ENCODE measurements at places on chromosomes 3 and 15. TPM values are rescaled to one million over a fixed set of nuclear protein-coding genes. Genes with fewer than 3 reads are reported as not detected.

- DNase-seq: no peak
These were observed 22.9 kb downstream of the SECISBP2L start for GRCh38 chr15:49023354-49023753.

- DNase-seq: no peak
These were observed 104.3 kb upstream of the TSC22D2 start for GRCh38 chr3:150303768-150304167.

- no peak for DNase-seq
These were observed 459.6 kb downstream of the SHQ1 start for GRCh38 chr3:72388644-72389043.

- peak; percentile 67 for DNase-seq
These were observed 13.8 kb downstream of the ATP10A start for GRCh38 chr15:25849157-25849921.

DNA sequence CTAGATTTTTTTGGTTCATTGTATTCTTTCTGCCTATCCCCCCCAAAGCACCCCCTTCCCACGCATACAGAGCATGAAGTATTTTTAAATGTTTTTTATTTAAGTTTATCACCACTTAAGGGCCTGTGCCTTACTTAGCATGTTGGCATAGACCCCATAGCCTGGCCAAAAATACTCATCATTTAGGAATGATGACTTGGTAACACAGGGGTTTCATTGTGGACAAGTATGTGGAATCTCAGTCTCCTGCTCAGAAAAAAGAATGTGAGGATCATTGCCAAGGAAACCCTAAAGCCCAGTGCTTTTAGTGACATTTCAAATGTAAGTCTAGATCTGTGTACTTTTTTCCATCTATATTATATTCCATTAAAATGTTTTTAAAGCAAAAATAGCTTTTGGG is 146.3 kb downstream of the ALCAM start:
- no peak for DNase-seq

DNA sequence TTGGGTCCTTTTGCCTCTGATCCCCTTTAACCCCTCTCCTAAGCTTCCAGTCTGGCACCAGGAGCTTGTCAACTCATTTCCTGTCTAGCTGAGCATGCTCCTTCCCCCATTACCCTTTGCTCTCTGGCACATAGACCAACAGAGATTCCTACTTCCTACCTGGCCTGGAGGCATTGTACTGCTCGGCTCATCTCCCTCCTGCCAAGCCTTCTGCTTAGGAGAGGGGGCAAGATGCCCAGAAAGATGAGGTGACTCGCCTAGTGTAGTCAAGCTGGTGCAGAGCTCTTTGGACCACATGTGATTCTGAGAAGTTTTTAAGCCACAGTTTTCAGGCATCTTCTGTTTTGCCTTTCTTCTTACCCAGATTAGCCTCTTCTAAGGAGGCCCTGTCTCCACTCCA is 95.4 kb downstream of the ZNF621 start:
- no peak for DNase-seq

- no peak for DNase-seq
These were observed 91.3 kb downstream of the SUCNR1 start for GRCh38 chr3:151964743-151965142.

- no peak for DNase-seq
These were observed 83.5 kb upstream of the ADPGK start for GRCh38 chr15:72866866-72867616.

DNA sequence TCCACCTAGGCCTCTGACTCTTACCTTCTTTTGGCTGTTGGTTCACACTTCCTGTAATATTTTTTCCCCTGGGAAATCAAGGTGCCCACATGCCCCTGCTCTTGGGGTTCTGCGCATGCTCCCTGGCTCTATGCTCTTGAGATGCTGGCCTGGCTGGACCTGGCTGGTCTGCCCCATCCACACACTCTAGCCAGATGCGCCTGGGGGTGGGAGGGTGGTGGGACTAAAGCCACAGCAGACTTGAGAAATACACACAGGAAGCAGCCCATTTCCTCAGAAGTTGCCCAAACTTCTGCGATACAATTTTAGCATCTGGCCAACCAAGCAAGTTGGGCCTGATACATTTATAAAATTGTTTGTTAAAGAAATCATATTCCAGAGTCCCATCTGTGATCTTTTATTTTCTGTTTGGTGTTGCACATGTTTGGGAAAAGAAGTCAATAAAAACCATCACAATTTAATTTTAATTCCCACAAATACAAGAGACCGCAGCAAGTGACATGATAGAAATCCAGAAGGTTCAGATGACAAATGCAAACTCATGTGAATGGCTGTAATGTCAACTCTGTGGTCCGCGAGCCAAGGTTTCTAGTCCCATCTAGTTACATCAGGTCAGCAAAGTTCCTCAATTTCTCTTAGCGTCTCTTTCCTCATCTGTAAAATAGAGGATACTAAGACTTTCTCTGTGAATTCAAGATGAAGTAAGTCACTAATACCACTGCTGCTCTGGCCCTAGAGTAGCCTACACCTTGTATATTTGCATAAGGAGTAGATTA is 55.9 kb upstream of the MEF2A start:
- no peak for DNase-seq

DNA sequence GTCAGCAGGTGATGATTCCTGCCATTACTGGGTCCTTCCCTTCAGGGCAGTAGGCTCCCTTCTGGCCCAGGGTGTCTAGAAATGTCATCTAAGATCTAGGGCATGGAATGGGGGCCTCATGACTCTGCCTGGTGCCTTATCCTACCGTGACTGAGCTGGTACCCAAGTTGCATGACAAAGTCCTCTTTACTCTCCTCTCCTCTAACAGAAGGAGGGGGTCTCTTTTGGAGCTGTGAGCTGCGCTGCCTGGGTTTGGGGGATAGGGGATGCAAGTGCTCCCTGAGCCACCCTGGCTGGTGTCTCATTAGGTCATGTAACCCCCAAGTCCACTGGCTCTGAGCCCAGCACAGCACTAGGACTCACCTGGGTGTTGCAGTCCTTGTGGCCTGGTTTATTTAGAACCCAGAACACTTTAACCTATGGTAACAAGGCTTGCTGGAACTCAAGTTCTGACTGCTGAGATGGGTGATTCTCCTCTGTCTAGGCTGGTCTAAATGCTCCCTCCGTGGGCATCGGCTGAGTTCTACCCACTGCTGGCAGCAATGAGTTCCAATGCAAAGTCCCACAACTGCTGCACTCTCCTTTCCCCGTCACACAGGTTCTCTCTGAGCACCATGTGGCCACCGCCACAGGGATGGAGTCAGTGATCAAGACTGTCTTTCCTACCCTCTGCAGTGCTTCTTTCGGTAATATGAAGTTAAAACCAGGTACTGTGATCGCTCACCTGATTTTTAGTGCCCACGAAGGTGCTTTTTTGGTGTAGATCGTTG is 34.0 kb downstream of the XXYLT1 start:
- DNase-seq: no peak

- DNase-seq: no peak
These were observed 3.2 kb upstream of the ACAN start for GRCh38 chr15:88800026-88800425.

DNA sequence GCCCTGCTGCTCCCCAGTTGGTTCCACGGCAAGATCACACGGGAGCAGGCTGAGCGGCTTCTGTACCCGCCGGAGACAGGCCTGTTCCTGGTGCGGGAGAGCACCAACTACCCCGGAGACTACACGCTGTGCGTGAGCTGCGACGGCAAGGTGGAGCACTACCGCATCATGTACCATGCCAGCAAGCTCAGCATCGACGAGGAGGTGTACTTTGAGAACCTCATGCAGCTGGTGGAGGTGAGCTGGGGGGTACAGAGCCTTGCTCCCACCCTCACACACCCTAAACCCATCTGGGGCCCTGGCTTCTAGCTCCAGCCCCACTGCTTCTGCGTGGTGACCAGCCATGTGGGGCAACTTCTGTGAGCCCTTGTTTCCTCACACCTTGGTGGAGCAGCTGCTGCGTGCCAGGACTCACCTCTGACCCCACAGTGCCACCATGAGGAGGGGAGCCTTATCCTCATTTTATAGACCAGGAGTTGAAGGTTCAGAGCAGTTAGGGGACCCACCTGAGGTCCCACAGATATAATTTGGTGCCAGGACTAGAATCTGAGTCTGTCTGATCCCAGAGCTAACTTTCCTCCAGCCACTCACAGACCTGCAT is 13.3 kb upstream of the LMAN1L start:
- DNase-seq: no peak

- peak; percentile 41 for DNase-seq
These were observed 10.8 kb downstream of the GLYCTK start for GRCh38 chr3:52298149-52299098.

DNA sequence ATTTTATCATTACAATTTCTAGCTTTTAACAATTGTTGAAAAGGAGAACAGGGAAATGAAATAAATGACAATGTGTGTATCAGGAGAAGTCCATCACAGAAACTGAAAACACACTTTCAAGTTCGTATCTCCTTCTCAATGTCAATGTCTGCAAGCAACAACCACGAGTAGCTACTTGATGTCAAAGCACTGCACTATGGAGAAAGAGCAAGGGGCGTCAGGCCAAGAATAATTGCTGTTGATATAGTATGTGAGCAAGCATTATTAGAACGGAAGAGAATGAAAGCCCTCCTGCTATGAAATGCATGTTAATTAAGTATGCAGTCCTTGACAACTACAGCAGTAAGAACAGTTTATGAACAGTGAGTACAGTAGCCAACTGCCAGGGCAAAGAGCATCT is 1250.1 kb downstream of the ZPLD1 start:
- DNase-seq: no peak

- DNase-seq: no peak
These were observed 96.4 kb downstream of the MYRIP start for GRCh38 chr3:39905788-39906187.

GRCh38 chr3:101925564-101925963 is 76.2 kb downstream of the NFKBIZ start:
- DNase-seq: no peak

- DNase-seq: no peak
These were observed 481.7 kb downstream of the TUSC7 start for GRCh38 chr3:117191245-117191644.

Gene MTFMT
- 42.8 TPM for total RNA-seq

Gene PLA2G4E
- not detected for total RNA-seq

Gene ATP10A
- 17.1 TPM for total RNA-seq

Gene CACNA2D2
- total RNA-seq: 0.88 TPM

Gene VEPH1
- total RNA-seq: 16.0 TPM

Gene SLCO2A1
- 74.5 TPM for total RNA-seq

Gene ACAD11
- 51.3 TPM for total RNA-seq

Gene CCDC13
- 1.2 TPM for total RNA-seq

Gene TMEM266
- 2.6 TPM for total RNA-seq

All from adrenal gland (tissue), 19 donors.